ENCODE measurements at places on chromosomes 13 and 19.

DNA sequence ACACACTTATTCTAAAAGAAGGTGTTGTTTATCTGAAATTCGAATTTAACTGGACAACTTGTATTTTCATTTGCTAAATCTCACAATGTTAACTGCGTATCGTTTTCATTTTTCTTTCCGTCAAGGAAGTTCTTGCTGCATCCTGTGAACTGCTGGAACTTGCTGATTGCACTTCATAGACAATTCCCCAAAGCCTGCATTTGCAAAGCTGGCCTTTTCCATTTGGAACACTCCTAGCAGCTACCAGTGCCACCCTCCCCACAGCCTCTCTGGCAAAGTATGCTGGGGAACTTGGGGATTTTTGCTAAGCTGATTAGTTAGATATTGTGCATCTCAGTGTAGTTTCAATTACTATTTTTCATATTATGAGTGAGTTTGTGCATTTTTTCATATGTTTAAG is 20.4 kb upstream of the ARGLU1 start:
- DNase-seq: no peak

- DNase-seq: no peak
These were observed 11.2 kb downstream of the ANO8 start for GRCh38 chr19:17323300-17323963.

DNA sequence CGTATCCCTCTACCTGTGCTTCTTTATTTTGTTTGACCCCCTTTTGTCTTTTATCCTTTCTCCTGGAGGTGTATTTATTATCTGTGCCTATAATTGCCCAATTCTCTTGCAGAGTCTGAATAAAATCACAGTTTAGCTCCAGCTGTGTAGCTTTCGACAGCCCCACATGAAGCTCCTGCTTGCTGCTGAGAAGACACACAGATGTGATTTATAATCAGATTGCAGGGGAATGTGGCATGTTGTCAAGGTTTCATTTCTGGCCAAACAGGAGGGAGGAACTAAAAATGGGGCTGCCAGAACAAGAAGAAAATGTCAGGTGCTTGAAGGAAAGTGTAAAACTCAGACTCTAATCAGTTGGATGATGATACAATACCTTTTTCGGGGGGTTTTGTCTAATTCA is 22.7 kb downstream of the CCNA1 start:
- no peak for DNase-seq

GRCh38 chr13:40402931-40403431 is 263.5 kb downstream of the FOXO1 start:
- DNase-seq: no peak

GRCh38 chr19:805166-805551 is 7.9 kb downstream of the PTBP1 start:
- no peak for DNase-seq

- peak; percentile 83 for DNase-seq
These were observed 7.8 kb upstream of the LYPD5 start for GRCh38 chr19:43809762-43810696.

DNA sequence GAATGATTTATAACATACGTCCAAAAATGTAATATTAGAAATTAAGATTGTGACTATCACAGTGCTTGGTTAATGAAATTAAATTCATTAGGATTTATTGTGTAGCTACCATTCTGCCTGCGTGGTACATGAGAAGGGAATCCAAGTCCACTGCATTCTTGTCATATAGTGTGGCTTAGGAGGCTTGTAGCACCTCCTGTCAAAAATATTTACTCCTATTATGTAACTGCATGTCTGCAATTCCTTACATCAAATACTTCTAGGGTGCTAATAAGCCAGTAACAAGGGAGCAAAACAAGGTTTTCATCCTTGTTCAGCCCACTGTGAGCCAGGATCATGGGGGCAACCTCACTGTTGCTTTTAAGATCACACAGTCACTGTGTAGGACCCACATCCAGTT is 199.0 kb downstream of the SLC7A1 start:
- no peak for DNase-seq

- DNase-seq: no peak
These were observed 4.2 kb downstream of the KLK3 start for GRCh38 chr19:50858886-50859285.

DNA sequence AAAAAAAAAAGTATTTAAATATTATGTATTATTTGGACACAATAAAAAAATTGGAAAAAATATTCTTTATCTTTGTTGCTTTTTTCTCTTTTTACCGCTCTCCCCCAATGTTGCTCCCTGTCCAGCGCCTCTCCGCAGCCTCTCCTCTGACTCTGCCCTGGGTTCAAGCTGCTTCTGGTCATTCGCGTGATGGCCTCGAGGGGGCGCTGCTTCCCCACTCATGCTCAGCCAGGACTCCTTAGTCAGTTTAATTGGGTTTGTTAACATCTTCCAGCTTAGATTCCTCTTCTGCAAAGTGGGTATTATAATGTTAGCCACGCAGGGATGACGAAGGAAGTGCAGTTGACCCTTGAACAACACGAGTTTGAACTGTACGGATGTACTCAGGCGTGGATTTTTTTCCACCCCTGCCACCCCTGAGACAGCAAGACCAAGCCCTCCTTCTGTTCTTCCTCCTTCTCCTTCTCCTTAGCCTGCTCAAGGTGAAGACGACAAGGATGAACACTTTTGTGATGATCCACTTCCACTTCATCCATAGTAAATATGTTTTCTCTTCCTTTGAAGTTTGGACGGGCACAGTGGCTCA is 4.9 kb upstream of the NWD1 start:
- peak; percentile 74 for DNase-seq
